ENCODE measurements at places on chromosomes 16 and 17. TPM values are rescaled to one million over a fixed set of nuclear protein-coding genes. Genes with fewer than 3 reads are reported as not detected.

Gene IGSF6
- 1.3 TPM for total RNA-seq

Gene GP1BA
- not detected for total RNA-seq

Gene MMP15
- 22.3 TPM for total RNA-seq

Gene PPY
- 15.5 TPM for total RNA-seq

Gene TNFRSF17
- total RNA-seq, result not detected

Gene HP
- total RNA-seq, result 3.6 TPM

Gene LDHD
- 27.7 TPM for total RNA-seq

Gene CD300E
- total RNA-seq, result not detected

Gene SLC52A1
- total RNA-seq, result not detected

All from body of pancreas (tissue), 4 donors.